ENCODE measurements at places on chromosomes 3 and 15.

DNA sequence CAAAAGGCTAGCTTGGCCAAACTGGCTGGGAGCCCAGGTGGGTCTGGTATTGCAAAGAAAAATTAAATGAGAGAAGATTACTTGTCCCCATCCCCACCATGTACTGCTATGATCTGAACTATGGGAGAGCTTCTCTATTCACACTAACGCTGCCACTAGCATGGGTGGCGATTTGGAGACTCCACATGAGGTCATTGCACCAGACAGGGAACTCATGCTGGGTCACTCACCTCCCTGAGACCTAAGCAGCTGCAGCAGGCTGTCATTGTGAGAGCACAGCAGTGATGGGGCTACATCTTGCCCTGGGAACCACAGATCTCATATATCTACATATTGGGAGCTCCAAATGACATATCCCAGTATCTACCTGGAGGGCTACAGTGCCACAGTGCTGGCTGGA lies 36.3 kb upstream of the NECTIN3 start:
- DNase-seq = no peak

- DNase-seq = no peak
These were observed 32.8 kb upstream of the TF start for GRCh38 chr3:133713347-133713746.

- no peak for DNase-seq
These were observed 180.4 kb upstream of the NR2E3 start for GRCh38 chr15:71629781-71630474.

DNA sequence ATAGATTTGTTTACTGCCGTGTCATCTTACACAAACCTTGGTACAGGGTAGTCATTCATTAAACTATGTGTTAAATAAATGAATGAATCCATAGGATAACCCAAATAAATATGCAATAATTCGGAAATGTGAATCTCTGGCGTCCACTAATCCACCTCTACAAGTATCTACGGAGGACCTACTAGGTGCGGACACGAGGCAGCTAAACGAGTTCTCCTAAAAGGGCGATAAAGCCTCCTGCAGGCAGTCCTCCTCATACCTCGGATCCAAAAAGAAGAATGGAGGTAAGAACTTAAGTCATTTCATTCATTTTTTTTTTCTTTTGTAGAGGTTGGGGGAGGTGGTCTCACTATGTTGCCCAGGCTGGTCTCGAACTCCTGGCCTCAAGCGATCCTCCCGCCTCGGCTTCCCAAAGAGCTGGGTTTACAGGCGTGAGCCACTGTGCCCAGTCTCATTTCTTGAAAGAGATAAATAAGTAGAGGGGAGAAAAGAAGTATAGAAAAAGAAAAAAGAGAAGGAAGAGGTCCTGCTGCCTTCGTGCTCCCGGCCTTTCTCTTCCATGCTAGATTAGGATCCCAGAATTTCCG lies 706 bp upstream of the RPL35A start:
- DNase-seq = no peak
